ENCODE measurements at places on chromosomes 6 and 20.
A peak's percentile ranks its signal among the peaks of the same experiment; 100 is the strongest.

- no peak for DNase-seq
Measured at GRCh38 chr6:24391756-24392405, 10.9 kb upstream of the MRS2 start.

DNA sequence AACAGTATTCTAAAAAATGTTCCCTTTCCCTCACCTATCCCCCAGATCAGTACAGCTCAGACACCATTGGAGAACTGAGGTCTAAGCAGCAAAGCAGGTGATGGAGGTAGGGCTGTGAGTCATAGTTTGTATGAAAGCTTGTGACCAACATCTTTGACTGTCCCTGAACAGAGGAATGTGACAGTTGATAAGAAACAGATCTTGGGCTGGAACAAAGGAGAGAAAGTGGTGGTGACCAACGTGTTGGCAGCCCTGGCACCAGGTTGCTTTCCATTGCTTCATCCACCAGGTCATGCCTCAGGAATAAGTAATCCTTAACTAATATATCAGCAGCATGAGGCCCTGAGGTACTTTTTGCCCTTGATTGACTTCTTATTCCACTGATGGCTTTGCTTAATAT, 19.9 kb upstream of the CRIP3 start:
- no peak for DNase-seq

- DNase-seq, result no peak
Measured at GRCh38 chr20:6824401-6824800, 56.9 kb downstream of the BMP2 start.

DNA sequence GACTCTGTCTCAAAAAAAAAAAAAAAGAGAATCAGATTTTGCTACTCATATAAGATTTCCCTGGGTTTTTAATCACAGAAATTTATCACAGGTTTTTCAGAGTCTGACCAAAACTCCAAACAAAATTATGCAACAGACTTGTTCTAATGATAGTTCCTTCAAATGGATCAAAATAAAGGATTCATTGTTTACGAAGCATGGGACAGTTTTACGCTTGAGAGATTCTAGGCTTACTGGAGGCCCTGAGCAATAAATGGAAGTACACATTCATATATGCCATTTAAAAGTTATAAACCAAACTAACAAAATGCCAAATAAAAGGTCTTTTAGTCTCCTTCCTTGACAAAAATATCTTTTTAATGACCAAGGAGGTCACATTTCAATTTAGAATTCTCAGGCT, 245.1 kb upstream of the KCNQ5 start:
- DNase-seq, result no peak

DNA sequence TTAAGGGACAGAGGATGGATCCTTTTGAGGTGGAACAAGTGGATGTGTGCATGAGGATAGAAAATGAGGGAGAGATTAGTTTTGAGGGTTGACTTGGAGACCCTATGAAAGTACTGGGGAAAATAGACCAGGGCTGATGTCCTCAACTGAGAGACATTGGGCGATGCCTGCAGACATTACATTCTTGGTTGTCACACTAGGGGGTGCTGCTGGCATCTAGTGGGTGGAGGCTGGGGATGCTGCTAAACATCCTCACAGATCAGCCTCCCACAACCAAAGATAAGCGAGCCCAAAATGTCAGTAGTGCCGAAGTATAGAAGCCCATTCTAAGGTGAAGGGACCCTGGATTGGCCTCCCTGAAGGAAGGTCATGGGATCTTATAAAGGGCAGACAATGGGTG, 63.3 kb downstream of the MOCS1 start:
- DNase-seq, result no peak

- no peak for DNase-seq
Measured at GRCh38 chr20:1165521-1165920, 19.3 kb downstream of the TMEM74B start.

- peak; percentile 78 for DNase-seq
Measured at GRCh38 chr6:41733707-41734665, 1.4 kb downstream of the TFEB start.

DNA sequence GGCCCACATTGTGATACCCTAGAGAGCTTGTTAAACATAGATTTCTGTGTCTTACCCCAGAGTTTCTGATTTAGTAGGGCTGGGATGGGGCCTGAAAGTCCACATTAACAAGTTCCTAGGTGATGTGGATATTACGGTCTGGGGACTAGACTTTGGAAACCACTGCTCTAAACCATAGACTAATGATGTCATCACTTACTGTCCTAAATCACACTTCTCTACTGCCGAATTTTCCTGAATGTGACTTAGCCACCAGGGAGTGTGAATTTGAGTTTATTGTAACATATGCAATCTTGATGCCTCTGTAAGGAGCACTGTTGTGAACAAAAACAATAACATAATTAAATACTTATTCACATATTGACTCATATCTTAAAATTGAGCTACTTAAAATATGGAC, 165.6 kb downstream of the BTBD3 start:
- DNase-seq, result no peak

- no peak for DNase-seq
Measured at GRCh38 chr20:23151885-23152284, 65.8 kb upstream of the CD93 start.

DNA sequence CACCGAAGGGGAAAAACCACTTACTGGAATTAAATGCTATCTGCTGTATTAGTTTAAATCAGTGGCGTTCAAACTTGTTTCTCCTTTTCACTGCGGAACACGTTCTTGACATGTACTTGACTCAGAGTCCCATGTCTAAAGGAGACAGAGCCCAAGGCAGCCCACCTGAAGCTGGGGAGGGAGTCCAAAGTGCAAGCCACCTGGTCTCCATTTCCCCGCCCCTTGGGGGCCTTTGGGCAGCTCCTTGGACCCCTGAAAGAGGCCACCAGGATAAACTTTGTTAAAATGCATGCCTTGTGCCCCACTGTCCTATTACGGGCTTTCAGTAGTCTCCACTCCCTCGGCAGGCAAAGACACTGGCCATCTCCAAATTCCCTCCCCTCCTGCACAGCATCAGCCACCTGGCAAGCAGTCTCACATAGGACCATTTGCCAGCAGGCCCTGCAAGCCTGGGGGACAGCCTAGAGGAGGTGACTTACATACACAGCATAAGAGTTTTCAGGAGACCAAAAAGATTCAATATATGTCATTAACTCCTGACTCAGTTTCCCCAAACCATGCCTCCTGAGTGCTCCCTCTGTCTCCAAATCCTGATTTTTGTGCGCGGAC, 6.7 kb downstream of the PCK1 start:
- DNase-seq, result no peak

- no peak for DNase-seq
Measured at GRCh38 chr20:41038878-41039404, 10.3 kb downstream of the TOP1 start.

GRCh38 chr6:165615636-165616035, 47.4 kb downstream of the PDE10A start:
- no peak for DNase-seq

- peak; percentile 17 for DNase-seq
Measured at GRCh38 chr6:108565091-108565766, 4.5 kb downstream of the FOXO3 start.

DNA sequence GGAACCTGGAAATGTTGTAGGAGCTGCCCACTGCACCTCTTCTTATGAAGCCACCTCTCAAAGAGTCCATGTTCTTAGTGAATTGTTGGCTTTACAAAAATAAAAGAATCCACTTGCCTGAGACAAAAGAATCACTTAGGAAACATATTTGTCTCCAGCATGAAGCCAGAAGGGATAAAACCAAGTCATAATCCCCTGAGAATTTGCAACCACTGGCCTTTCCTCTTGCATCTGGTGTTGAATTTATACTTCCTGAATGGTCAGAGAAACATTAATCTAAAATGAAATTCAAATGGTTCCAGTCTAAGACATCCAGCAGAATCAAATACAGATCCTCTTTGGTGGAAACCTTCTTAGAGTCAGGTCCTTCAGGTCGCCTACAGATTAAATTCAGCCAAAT, 192.5 kb upstream of the ECI2 start:
- no peak for DNase-seq

GRCh38 chr6:143215363-143215762, 154.7 kb downstream of the AIG1 start:
- DNase-seq, result no peak

DNA sequence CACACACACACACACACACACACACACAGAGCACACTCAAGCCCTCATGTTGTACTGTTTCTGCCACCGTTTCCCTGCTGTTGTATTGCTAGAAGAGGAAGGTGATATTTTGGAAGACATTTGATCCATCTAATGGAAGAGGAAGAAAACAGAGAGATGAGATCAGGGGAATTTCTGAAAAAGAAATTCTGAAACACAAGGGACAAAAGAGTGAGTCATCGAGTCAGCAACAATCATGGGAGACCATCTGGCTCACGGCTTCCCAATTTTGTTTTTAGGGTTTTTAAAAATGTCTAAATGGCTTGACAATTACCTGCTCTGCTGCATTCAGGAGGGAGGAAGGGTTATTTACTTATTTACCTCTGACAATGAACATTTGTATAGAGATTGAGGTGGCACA, 22.0 kb downstream of the SOX4 start:
- no peak for DNase-seq

DNA sequence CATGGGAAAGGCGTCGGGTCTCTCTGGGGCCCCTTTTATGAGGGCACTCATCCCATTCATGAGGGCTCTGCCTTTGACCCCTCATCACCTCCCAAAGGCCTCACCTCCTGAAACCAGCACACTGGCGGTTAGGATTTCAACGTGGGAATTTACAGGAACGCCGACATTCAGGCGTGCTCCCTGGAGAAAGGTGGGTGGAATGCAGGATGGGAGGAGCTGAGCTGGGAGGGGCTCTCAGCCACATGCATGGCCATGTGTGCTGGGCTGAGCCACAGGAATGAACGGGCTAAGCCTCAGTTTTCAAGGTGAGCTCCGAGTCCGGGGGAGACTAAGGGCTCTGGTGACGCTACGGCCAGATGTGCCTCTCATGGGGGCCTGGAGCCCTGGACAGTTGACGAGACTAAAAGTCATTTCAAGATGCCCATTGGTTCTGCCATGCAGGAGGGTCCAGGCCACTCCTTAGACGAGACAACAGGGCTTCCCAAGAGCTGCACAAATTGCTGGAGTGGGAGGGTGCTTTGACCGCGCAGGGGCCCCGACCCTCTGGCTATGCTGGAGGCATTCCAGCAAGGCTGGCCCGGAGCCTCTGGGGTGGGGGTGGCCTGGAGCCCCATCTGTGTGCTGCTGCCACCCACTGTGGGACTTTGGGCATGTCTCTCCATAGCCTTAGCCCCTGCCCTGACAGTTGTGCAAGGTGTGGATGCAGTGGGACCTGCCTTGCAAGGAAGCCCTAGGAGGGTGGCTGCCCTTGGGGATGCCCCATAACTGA, 3.8 kb upstream of the ARFGAP1 start:
- no peak for DNase-seq

- peak; percentile 6 for DNase-seq
Measured at GRCh38 chr6:125066964-125067363, 86.6 kb upstream of the TPD52L1 start.

DNA sequence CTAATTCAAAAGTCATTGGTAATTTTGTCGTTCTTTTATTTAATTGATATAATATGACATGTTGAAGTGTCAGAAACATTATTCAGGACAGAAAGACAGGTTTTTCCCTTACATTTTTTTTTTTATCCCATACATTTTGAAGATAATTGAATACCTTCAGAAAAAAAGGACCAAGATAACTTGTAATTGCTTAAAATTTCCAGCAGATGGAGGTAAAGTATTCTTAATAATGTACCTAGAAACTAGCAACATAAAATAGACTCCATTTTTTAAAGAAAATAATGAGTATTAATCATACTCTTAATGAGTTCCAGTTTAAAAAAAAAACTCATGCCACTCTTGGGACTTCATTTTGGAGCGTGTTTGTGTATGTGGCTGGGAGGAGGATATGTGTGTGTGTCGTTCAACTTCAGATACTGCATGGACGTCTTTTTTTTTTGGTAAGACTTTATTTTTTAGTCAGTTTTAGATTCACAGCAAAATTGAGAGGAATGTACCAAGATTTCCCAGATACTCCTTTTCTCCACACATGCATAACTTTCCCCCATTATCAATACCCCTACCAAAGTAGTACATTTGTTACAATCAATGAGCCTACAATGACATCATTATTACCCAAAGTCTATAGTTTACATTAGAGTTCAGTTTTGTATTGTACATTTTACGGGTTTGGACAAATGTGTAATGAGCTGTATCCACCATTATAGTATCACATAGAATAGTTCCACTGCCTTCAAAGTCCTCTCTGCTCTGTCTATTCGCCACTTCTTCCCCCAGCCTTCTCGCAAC, 79.4 kb downstream of the ROS1 start:
- no peak for DNase-seq
